Iris pigment epithelial cell (primary cell): ENCODE measurements at places on chromosomes 2 and 18.

- peak; percentile 36 for DNase-seq
These were observed 107.1 kb upstream of the CTAGE1 start for GRCh38 chr18:22524783-22525182.

GRCh38 chr2:39545957-39546356 is 108.9 kb upstream of the MAP4K3 start:
- DNase-seq = no peak

DNA sequence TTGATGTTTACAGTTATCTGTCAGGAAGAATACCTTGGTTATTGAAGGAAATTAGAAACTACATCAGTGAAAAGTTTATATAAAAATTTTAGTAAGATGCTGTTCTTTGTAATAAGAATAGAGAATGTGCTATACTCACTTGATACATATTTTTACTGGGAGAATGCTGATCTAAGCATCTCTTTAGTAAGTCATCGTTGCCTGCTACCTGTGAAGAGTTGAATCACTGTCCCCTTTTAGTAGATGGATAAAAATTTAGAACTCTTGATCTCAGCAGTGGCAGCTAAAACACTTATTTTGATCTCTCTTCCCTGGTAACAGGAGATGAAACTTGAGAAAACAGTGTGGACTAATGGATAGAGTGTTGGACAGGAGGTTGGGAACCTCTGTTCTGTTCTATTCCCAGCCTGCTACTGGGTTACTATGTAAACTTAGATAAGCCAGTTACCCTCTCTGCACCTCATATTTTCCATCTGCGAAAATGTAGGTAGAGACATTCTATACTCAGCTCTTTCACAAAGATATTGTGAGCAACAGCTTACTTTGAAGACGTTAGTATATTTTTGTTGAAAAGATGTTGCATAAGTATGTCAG is 100.3 kb downstream of the FEZ2 start:
- peak; percentile 73 for DNase-seq

DNA sequence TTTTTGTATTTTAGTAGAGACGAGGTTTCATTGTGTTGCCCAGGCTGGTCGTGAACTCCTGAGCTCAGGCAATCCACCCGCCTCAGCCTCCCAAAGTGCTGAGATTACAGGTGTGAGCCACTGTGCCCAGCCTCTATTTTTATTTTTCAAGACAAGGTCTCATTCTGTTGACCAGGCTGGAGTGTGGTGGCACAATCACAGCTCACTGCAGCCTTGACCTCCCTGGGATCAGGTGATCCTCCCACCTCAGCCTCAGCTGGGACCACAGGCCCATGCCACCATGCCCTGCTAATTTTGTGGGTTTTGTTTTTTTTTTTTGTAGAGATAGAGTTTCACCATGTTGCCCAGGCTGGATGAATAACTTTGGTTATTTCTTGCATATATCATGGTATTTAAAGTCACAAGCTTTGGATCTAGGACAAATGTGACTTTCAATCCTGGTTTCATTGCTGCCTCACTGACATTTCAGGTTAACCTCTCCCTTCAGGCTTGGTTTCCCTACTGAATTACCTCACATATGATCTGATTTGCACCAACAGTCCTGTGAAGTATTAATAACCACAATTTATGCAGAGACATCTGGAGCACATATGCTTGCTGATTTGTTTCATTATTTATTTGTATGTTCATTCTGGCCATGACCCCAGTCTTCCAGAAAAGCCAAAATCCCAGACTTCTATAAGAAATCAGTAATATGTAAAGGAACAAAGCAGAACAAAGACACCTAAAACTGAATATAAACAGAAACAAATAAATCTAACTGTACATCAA is 17.5 kb upstream of the RAB31 start:
- no peak for DNase-seq

DNA sequence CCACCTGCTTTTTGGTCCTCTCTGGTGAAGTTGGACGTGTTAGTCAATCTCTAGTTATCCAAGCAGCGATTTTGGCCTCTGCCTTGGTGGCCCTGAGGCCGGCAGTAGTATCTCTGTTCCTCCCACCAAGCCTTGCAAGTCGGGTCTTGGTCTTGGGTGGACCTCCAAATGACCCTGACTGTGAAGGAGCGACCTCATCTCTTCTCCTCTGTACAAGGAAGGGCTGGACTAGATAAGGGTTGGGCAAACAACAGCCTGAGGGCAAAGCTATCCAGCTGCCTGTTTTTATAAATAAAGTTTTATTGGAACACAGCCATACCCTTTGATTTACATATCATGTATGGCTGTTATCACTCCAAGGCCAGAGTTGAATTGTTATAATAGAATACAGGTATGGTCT is 74.6 kb upstream of the FOSL2 start:
- DNase-seq = no peak

DNA sequence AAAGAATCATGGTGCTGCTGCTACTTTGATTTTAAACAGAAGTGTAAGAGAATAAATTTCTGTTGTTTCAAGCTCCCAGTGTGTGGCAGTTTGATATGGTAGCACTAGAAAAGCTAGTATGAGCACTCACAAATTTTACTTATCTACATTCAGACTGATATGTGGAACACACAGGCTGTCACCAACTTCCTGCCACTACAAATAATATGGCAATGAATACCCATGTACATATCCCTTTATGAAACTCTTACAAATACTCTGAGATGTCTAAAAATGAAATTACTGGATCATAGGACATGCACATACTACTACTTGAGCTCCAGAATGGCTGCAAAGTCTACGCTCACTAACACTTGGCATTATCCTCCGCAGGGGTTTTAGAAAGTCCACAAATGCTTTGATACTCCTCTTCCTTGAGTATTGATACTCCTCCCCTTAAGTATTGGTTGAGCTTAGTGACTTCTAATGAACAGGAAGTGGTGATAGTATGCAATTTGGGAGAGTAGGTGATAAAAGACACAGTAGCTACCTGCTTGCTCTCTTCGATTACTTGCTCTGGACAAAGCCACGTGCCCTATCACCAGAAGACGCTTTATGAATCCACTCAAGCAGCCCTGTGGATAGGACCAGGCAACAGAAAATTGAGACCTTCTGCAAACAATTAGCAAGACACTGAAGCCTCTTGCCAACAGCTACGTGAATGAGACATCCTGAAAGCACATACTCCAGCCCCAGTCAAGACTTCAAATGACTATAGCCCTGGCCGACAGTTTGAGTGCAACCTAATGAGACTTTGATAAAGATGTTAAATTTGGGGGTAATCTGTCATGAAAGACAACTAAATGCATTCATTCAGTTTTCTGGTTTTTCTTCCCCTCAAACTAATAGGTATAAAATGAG is 35.4 kb downstream of the FBXO11 start:
- DNase-seq = no peak

- DNase-seq = no peak
These were observed 15.6 kb downstream of the SLC39A10 start for GRCh38 chr2:195672674-195673073.

DNA sequence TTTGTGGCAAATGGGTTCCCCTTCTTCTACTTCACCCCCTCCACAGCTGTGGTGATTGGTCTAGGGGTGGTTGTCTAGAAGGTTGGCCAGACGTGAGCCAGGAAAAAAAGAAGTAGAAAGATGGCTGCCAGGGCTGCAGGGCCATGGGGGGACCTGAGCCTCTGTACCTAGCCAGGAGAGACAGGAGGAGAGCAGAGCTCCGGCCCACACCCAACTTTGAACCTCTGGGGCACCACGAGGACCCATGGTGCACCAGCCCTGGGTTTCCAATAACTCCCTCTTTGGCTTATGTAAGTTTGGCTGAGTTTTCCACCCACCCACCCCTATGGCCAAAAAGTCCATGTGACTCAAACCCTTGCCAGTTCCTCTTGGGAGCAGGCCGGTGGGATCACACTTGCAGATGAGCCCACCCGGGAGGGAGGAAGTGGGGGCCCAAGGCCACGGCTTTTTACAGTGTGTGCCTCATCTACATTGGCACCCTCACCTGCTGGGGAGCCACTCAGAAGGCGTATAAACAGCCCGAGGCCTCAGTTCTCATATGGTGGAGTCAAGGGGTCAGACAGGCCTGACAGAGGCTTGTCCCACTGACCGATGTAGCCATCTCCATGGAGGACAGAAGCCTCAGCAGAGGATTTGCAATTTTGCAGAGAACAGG is 293.1 kb upstream of the HDAC4 start:
- no peak for DNase-seq

DNA sequence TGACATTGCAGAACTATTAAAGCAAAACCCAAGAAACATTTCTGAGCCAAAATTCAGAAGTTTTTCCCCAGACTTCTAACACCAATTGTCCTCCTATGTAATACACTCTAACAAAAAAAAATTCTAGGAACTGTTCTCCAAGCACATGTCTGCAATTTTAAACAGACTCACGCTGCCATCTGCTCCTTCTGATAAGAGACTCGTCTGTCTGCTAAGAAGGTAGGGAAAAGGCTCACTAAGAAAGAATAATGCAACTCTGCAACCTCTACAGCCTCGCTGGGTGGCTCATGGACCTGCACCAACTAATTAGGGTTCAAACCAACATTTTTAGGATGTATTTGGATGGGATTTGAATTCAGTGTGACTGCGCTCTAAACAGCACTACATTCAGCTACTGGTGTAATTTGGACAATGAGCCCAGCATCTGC is 366.5 kb downstream of the DSC3 start:
- no peak for DNase-seq

DNA sequence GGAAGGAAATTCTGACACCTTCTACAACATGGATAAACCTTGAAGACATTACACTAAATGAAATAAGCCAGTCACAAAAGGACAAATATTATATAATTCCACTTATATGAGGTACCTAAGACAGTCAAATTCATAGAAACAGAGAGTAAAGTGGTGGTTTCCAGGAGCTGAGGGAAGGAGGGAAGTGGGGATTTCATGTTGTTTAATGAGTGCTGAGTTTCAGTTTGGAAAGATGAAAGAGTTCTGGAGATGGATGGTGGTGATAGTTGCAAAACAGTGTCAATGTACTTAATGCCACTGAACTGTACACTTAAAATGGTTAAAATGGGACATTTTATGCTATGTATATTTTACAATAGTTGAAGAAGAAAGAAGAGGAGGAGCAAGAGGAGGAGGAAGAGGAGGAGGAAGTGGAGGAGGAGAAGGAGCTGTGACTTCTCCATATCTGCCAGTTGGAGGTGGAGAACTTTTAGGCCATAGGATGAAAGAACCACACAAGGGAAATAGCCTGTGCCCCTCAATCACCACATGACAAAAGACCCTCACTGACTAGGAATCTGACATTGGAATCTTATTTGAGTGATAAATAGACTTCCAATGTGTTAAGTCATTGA is 55.3 kb upstream of the LGALSL start:
- no peak for DNase-seq

DNA sequence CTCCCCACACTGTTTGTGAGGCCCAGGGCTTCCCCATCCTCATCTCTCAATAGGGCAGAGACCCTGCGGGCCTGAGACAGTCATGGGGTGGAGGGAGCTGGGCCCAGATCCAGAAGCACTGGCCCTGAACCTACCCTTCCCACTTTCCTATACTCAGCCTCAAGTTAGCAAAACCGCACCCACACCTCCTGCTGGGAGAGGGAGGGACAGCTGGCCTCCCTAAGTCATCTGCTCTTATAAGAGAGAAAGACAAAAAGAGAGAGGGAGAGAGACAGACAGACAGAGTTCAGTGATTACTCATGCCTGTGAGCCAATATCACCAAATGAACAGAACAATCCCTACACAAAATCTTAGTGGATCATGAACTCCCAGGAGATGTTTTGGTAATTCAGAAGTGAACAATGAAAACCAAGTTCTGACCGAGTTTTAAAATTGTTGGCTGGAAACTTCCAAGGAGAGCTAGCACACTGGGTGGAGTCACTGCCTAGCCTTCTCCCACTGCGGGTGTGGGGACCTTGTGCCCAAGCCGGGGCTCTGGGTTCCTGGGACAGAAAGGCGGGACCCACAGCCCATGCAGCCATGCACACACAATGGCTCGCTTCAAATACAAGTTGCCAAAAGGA is 130.5 kb downstream of the PXDN start:
- peak; percentile 47 for DNase-seq

- DNase-seq = peak; percentile 77
These were observed 72.6 kb downstream of the TXNL1 start for GRCh38 chr18:56565551-56566345.

DNA sequence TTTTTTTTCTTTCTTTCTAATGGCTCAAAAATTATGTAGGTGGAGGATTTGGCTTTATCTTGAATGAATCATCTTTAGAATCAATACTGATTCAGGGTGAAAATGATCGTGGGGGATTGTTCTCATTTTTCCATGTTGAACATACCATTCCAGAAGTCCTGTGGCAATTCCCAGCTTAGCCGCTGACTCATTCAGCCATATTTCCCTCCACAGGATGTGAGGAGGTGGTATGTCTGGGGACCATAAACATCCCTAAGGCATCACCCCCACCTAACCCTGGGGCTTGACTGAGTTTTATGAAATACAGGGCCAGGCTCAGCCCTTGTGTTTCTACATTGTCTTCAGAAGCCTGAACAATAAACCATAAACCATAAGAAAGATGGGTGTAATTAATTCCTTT is 92.7 kb upstream of the FN1 start:
- peak; percentile 98 for DNase-seq

DNA sequence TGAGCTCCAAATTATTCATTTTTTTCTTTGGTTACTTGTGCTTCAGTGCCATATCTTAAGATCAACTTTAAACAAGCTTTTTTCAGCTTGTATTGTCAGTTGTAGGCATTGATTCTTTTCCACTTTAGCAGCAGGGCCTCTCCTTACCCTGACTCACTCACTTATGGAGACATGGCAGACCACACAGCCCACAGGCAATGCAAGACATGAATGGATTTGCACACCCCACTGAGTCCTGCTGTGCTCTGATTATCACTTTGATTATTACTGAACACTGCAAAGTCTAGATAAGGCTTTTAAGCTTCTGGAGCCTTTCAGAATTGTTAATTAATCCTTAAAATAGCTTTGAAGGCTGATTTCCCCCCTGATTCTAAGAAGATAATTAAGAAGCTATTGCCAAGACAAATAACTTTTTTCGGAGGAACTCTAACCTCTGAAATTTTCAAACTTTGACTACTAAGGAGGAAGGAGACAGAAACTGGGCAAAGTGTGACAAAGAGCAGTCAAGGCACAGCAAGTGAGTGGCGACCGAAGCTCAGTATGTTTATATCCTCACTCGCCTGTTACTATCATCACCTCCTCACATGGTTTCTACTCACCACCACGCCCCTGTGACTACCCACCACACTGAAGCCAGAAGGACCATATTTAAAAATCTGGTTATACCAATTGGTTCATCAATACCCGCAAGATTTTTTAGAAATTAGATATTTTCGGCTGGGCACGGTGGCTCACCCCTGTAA is 43.3 kb downstream of the CACNB4 start:
- DNase-seq = peak; percentile 59

- peak; percentile 27 for DNase-seq
These were observed 40.7 kb upstream of the RAB27B start for GRCh38 chr18:54787616-54788015.
